Activated naive CD4-positive, alpha-beta T cell treated with anti-CD3 and anti-CD28 coated beads, Interleukin-2, amount 10 ng/mL, durations not matched to agents 7 days and 5 days (primary cell): ENCODE measurements at places on chromosomes 4 and X.

GRCh38 chrX:10168226-10168625 lies 11.5 kb downstream of the CLCN4 start:
- DNase-seq: no peak

DNA sequence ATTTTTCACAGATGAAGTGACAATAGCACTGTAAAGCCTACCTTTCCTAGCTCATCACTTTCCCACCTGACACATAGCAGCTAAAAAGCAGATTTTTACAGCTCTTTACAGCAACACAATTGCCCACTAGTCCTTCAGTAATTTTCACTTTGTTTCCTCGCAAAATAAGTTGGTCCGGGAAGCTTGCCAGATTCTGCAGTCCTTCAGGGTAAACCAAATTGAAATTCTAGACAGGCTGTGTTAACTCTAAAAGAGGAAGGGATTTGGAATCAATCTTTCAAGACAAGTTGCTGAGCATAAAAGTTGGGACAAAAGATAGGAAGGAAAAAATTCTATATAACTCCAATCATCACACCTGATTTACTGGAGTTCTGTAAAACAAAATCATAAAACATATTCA lies 8.7 kb downstream of the C1QTNF7 start:
- no peak for DNase-seq

DNA sequence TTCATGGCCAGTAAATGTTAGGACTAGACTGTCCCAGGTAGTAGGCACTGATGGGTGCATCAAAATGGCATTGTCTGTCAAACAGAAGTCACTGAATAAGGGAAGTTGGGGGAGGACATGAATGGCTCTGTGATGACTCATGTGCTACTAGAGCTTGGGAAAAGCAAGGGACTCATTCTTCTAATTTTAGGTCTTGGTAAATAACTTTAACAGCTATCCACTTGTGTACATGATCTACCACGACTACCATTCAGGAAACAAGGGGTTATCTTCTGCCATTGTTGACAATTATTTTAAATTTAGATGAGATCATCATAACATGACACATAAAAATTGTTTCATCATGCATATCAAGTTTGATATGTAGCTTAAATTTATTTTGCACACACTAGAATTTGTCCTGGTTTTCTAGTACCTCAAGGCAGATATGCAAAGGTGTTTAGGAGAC lies 6.3 kb downstream of the AREG start:
- no peak for DNase-seq

DNA sequence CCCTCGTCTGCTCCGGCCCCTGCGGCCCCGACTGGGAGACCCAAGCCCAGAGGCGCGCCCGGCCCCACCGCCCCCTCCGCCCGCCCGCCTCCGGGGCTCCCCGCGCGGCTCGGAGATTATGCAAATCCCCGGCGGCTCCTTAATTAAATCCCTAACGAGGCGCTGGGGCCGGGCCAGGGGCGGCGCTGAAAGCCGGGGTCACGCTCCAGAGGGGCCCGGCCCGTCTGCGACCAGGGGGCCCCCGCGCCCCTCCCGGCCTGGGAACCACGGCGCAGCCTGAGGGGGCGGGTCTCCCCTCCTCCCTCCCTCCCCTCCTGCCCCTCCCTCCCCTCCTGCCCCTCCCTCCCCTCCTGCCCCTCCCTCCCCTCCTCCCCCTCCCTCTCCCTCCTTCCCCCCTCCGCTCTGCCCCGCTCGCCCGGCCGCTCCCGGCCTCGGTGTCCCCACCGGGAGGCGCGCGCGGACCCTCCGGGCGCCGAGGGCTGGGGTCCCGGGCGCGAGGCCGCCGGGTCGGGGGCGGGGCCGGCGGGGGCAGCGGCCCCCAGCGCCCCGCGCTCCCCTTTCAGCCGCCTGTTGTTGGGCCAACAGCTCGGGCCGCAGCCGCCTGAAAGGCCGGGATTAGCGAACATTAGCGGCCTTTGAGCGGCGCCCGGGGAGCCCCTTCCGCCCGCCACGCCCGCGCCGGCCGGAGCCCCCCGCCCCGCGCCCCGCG lies 25.9 kb upstream of the FGFR3 start:
- DNase-seq: peak; percentile 33

DNA sequence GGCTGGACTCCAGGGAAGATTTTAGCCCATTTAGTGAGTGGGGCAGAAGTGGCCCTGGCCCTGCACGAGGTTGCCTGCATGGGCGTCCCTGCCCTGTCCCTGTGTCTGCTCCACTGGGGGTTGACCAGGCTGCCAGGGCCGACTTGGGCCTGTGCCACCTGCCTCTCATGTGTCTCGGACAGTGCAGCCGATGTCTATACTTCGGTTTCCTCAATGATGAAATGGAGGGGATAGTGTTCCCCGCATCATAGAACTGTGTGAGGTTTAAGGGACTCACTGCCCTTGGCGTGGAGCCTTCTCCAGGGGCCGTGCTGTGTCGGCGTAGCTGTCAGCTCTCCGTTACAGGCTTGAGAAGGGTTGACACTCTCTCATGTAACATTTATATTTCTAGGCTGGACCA lies 27.0 kb upstream of the MSANTD1 start:
- DNase-seq: no peak

- DNase-seq: no peak
Observed at GRCh38 chr4:26719954-26720552, 136.2 kb downstream of the TBC1D19 start.

DNA sequence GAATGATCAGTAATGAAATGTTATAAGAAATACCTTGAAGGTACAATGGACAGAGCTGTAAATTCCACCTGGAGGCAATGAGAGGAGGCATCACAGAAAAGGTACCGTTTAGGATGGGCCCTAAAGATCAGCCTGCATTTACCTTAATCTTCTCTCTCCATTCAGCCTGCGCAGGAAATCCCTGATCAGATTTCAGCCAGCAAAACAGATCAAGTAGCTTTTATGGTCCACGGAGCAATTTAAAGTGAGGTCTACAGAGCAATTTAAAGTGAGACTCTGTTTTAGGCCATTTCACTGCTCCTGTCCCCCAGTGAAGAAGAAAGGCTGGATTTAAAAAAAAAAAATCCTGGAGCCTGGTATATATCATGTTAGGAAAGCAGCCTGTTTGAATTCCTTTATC lies 195.1 kb upstream of the VCX start:
- no peak for DNase-seq

DNA sequence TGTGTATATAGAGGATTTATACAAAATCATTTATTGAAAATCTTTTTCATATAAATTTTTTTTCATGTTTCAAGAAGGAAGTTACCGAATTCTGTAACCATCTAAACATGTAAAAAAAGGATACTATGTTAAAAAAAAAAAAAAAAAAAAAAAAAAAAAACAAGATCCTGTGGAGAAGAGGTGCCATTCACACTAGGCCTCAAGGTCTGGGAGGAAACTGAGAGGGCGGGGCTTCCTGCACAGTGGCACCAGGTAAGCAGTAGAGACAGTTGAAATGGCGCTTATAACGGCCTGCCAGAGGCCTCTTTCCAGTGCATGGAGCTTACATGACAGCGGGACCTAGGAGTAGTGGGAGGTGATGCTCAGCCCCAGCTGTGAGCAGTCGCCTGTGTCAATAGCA lies 17.5 kb downstream of the TRAPPC2 start:
- peak; percentile 64 for DNase-seq

DNA sequence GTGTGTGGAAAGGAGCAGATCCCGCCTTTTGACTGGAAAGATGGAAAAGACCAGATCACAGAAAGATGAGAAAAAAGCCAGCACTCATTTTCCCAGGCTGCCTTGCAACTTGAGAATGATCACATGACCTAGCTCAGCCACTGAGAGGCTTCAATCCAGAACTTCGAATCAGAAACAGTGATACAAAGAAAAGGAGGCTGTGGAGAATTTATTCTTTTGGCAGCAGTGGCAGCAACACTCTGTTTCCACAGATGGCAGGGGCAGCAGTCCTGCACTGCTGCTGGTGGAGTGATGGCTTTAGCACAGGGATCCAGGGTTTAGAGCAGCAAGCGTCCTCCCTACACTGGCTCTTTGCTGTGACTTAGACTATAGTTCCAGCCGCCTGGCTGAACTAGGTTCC lies 77.8 kb upstream of the SH3RF1 start:
- no peak for DNase-seq

GRCh38 chrX:9670136-9670814 lies 95.4 kb downstream of the GPR143 start:
- DNase-seq: no peak

GRCh38 chr4:142348613-142349021 lies 497.5 kb downstream of the INPP4B start:
- DNase-seq: no peak

- DNase-seq: no peak
Observed at GRCh38 chrX:118558926-118559325, 63.3 kb downstream of the DOCK11 start.

- DNase-seq: no peak
Observed at GRCh38 chrX:85020216-85020615, 16.5 kb downstream of the APOOL start.
